ENCODE measurements at places on chromosomes 16 and 17. TPM values are rescaled to one million over a fixed set of nuclear protein-coding genes. Genes with fewer than 3 reads are reported as not detected.

DNA sequence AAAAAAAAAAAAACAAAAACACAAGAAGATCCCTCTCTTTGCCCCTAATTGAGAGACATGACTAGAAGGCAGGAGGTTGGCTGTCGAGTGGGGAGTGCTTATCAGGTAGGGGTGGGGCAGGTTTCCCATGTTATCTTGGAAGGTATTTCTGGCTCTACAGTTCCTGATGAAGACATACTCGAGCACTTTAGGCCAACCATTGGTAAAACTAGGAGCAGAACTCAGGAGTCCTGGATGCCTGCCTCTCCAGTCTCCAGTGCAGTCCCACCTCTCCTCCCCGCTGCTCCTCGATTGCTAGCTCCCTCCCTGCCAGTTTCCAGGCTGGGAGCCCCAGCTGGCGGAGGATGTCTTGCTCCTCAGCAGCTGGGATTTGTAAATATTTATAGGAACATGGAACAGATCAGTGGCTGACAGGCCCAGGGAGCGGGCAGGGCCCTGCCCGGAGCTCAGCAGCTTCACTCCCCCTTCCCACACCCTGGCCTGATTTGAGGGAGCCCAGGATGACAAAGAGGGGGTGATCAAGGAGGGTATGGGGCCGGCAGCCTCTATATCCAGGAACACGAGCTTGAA, 11.4 kb upstream of the C1QL1 start:
- no peaks in the 10 kb centered on the region for H3K36me3 ChIP-seq
- DNase-seq, result no peak
- no peaks in the 10 kb centered on the region for H3K4me1 ChIP-seq
- no peak overlapping the region for H3K27ac ChIP-seq
- peaks cover 39% of the 10 kb centered on the region for H3K27me3 ChIP-seq
- H3K4me3 ChIP-seq, result no peak overlapping the region

The HCRT gene
- total RNA-seq, result not detected

DNA sequence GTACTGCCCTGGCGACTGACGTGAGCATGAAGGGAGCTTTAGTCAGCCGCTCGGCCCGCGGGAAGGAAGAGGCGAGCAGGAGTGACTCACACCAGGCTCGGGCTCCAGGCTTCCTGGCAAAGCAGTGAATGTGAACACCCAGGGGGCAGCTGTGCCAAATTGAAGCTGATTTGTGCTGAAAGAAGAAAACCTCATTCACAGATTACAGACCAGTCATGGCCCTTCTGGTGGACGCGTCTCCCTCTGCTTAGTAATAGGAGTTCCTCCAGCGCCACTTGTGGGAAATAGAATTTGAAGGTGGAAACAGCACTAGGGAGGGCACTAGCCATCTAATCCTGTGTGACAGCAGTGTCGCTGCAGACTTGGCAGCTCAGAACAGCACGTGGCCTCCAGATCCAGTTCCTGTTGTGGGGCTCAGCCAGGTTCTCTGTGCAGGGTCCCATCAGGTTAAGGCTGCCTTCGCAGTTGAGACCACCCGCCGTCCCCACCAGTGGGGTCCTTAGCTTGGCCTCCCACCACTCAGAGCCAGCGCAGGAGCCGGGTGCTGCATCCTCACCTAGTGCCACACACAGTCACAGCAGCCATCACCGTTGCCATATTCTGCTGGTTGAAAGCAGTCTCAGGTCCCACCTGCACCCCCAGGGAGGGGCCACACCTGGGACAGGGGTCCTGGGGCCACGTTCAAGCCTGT, 164.5 kb upstream of the CHMP6 start:
- H3K36me3 ChIP-seq, result peaks cover 14% of the 10 kb centered on the region
- peaks cover 18% of the 10 kb centered on the region for H3K4me1 ChIP-seq
- DNase-seq, result peak; percentile 90
- no peaks in the 10 kb centered on the region for H3K27me3 ChIP-seq
- peak overlapping the region; percentile 11 for H3K27ac ChIP-seq

DNA sequence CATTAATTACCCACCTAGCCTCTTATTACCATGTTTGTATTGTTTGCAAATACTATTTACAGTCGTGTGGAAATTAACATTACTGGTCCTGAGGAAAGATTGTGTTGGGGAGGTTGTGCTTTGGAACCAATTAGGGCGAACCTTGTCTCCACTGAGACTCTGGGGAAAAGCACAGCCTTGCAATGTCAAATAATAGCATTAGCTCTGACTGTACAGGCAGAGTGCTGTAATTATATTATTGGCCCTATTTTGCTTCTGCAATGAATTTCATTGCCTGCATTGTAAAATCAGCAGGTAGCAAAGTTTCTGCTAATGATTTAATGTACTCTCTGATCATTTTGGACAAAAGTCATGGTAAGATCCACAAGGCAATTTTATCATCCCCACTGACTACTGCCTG, 97.0 kb downstream of the WWOX start:
- no peaks in the 10 kb centered on the region for H3K36me3 ChIP-seq
- no peak for DNase-seq
- no peak overlapping the region for H3K27ac ChIP-seq
- H3K4me3 ChIP-seq, result no peak overlapping the region
- no peaks in the 10 kb centered on the region for H3K4me1 ChIP-seq

- DNase-seq, result no peak
- H3K4me3 ChIP-seq, result no peak overlapping the region
- no peak overlapping the region for H3K27ac ChIP-seq
- H3K27me3 ChIP-seq, result peaks cover 27% of the 10 kb centered on the region
- no peaks in the 10 kb centered on the region for H3K36me3 ChIP-seq
Observed at GRCh38 chr17:74146196-74146595, 57.3 kb upstream of the RPL38 start.

The DOC2A gene
- total RNA-seq, result 0.42 TPM

- H3K27ac ChIP-seq, result peak overlapping the region; percentile 96
- peak; percentile 73 for DNase-seq
- no peaks in the 10 kb centered on the region for H3K36me3 ChIP-seq
- H3K4me1 ChIP-seq, result peaks cover 94% of the 10 kb centered on the region
Observed at GRCh38 chr17:40317345-40317873, 8.4 kb downstream of the RARA start.

- peaks cover 35% of the 10 kb centered on the region for H3K4me1 ChIP-seq
- no peak overlapping the region for H3K27ac ChIP-seq
Observed at GRCh38 chr17:17030515-17031211, 11.6 kb upstream of the MPRIP start.

The CX3CL1 gene
- 13.1 TPM for total RNA-seq

The TMEM94 gene
- 50.0 TPM for total RNA-seq

DNA sequence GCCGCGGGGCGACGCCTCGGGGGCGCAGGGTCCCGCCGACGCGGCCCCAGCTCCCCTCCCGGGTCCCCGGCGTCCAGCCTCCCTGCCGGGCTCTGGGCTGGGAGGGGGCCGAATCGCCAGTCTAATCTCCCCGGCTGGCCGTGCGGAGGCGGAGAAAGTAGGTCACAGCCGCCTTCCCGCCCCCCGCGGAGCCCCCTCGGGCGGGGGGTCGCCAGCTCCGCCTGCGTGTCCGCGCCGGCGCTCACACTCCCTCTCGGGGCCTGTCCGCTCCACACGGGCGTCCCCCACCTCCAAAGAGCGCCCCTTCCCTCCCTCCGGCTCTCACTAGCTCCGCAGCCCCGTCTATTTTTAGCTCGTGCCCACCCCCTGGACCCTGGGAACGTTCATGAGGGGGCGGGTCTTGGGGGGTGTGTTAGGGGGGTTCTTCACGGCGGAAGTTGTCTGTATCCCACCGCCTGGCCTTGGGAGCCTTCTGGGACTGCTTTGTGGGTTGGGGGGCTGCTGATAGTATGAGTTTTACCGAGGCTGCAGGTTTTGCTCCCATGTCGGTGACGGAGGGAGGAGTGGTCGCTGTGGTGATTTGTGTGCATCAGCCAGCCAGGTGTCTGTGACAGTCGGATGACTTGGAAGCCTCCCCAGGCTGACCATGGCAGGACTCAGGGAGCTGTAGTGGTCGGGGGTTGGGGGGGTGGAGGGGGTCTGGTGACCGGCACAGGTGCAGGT, 1.1 kb downstream of the ATP1B2 start:
- DNase-seq, result no peak
- H3K36me3 ChIP-seq, result no peaks in the 10 kb centered on the region
- H3K4me1 ChIP-seq, result peaks cover 21% of the 10 kb centered on the region

DNA sequence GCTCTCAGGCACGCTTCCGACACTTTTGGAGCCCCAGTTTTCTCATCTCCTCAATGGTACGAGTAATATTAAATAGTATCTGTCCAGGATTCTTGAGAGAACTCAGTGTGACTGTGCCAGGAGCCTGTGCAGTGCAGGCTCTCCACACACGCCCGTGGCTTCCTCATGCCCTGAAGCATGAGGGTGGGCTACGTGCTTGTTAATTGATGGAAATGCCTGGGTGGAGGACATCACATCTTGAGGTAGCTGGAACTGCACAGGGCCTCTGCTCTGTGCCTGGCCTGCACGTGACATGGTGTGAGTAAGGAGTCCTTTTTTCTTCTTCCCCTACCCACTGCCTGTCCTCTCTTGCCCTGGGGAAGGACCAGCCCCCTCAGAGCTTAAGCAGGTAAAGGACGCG, 43.1 kb upstream of the LHX1 start:
- no peak overlapping the region for H3K4me3 ChIP-seq
- no peak for DNase-seq
- H3K36me3 ChIP-seq, result no peaks in the 10 kb centered on the region
- H3K4me1 ChIP-seq, result no peaks in the 10 kb centered on the region
- H3K27me3 ChIP-seq, result peaks cover 58% of the 10 kb centered on the region

The ITGAD gene
- not detected for total RNA-seq

The SULT1A2 gene
- total RNA-seq, result not detected

DNA sequence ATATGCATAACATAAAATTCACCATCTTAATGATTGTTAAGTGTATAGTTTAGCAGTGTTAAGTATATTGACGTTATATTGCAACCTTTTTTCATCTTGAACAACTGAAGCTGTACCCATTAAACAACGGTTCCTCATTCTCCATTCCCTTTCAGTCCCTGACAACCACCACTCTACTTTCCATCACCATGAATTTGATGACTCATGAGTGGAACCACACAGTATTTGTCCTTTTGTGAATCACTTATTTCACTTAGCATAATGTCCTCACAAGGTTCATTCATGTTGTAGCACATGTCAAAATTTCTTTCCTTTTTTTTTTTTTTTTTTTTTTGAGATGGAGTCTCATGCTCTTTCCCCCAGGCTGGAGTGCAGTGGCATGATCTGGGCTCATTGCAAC, 46.0 kb downstream of the HOXB1 start:
- peaks cover 2% of the 10 kb centered on the region for H3K27me3 ChIP-seq
- no peak for DNase-seq
- H3K27ac ChIP-seq, result no peak overlapping the region
- H3K4me1 ChIP-seq, result peaks cover 8% of the 10 kb centered on the region
- H3K36me3 ChIP-seq, result no peaks in the 10 kb centered on the region
- no peak overlapping the region for H3K4me3 ChIP-seq

- no peak for DNase-seq
- H3K4me3 ChIP-seq, result no peak overlapping the region
Observed at GRCh38 chr16:79250502-79251098, 349.9 kb downstream of the MAF start.

GRCh38 chr16:68548947-68549346, 9.9 kb downstream of the ZFP90 start:
- DNase-seq, result no peak
- H3K4me1 ChIP-seq, result no peaks in the 10 kb centered on the region
- peaks cover 61% of the 10 kb centered on the region for H3K36me3 ChIP-seq
- H3K4me3 ChIP-seq, result no peak overlapping the region
- H3K27ac ChIP-seq, result no peak overlapping the region
- H3K27me3 ChIP-seq, result no peaks in the 10 kb centered on the region

- H3K4me1 ChIP-seq, result peaks cover 49% of the 10 kb centered on the region
- no peak for DNase-seq
- no peaks in the 10 kb centered on the region for H3K36me3 ChIP-seq
- H3K27ac ChIP-seq, result peak overlapping the region; percentile 85
Observed at GRCh38 chr17:80034791-80035686, 633 bp downstream of the TBC1D16 start.

GRCh38 chr17:16342979-16343378, 10.3 kb downstream of the CENPV start:
- peaks cover 20% of the 10 kb centered on the region for H3K36me3 ChIP-seq
- H3K27ac ChIP-seq, result no peak overlapping the region
- no peaks in the 10 kb centered on the region for H3K27me3 ChIP-seq
- H3K4me3 ChIP-seq, result no peak overlapping the region
- H3K4me1 ChIP-seq, result no peaks in the 10 kb centered on the region

DNA sequence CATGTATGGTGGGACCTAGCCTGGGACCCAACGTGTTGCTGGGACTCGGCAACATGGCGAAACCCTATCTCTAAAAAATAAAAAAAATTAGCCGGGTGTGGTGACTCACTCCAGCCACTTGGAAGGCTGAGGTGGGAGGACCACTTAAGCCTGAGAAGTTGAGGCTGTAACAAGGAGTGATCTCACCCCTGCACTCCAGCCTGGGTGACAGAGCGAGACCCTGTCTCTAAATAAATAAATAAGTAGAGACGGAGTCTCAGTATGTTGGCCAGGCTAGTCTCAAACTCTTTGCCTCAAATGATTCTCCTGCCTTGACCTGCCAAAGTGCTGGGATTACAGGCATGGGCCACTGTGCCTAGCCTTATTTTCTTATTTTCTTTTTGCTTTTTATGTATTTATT, 10.1 kb upstream of the CNP start:
- no peaks in the 10 kb centered on the region for H3K4me1 ChIP-seq
- no peaks in the 10 kb centered on the region for H3K27me3 ChIP-seq
- DNase-seq, result no peak
- H3K36me3 ChIP-seq, result no peaks in the 10 kb centered on the region
- H3K4me3 ChIP-seq, result no peak overlapping the region

GRCh38 chr17:14123619-14124278, 54.4 kb downstream of the COX10 start:
- no peaks in the 10 kb centered on the region for H3K36me3 ChIP-seq
- no peak overlapping the region for H3K4me3 ChIP-seq
- no peaks in the 10 kb centered on the region for H3K27me3 ChIP-seq
- no peak overlapping the region for H3K27ac ChIP-seq
- H3K4me1 ChIP-seq, result no peaks in the 10 kb centered on the region

DNA sequence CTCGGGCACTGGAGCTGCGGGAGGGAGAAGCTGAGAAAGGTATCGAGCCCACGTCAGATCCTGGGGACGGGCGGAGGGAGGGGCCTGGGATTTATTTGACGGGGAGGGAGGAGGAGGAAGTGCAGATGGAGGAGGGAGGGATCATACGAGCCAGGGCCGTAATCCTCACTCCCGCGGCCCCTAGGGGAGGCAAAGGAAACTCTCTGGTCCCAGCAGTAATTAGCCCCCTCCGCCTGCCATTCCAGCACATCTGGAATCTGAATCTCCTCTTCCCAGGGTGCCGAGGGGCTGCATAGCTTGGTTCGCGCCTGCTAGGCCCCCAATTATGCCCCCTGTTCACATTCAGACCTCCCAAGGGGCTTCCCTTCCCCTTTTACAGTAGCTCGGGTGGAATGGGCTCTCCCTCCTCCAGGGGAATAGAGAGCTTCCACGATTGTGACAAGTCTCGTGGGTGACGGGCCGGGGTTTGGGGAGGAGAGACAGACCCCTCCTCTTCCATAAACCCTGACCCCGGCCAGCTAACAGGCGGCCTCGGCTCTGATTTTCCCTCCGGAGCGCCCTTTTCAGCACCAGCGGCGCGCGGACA, at the start of gene SEZ6L2:
SEZ6L2 (minus strand) TSS at position 35 of the 586 bp plus-strand sequence. CDS start 531 bp downstream, outside the sequence.
- H3K4me3 ChIP-seq, result peak within 1 kb of the TSS; percentile 65
- DNase-seq, result peak; percentile 77
- H3K27me3 ChIP-seq, result peaks cover 25% of the 10 kb centered on the region
- peaks cover 19% of the 10 kb centered on the region for H3K4me1 ChIP-seq

GRCh38 chr17:35804658-35805192, 4.6 kb upstream of the TAF15 start:
- H3K36me3 ChIP-seq, result no peaks in the 10 kb centered on the region
- no peak overlapping the region for H3K27ac ChIP-seq
- H3K4me1 ChIP-seq, result peaks cover 28% of the 10 kb centered on the region
- no peak overlapping the region for H3K4me3 ChIP-seq

GRCh38 chr16:85286066-85286831, 174.0 kb upstream of the CIBAR2 start:
- no peaks in the 10 kb centered on the region for H3K27me3 ChIP-seq
- H3K4me1 ChIP-seq, result peaks cover 37% of the 10 kb centered on the region
- DNase-seq, result peak; percentile 92
- peak overlapping the region; percentile 22 for H3K4me3 ChIP-seq
- H3K36me3 ChIP-seq, result no peaks in the 10 kb centered on the region

Data from suprapubic skin (tissue), 4 donors.